Stomach (tissue), 19 donors: ENCODE measurements at places on chromosomes 7 and 10.

- no peak for DNase-seq
These were observed 571.0 kb downstream of the SH2D4B start for GRCh38 chr10:81108516-81109199.

GRCh38 chr7:143085109-143085508 lies 33.0 kb downstream of the OR6V1 start:
- DNase-seq: no peak

DNA sequence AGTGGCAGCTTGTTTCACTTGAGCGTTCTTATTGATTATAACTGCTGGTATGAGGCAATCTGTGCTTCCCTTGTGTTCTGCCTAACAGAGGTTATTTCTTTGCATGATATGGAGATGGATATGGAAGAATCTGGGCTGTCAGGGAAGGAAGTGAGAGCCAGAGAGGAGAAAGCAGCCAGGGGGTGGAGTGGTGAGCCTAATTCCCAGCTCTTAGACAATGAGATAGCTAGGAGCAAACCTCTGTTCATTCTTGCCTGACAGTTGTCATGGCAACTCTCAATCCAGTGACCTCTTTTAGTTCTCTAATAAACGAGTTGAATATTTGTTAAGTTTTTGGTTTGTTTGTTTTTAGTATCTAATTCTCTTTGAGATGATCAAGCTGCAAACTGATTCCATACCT lies 214.3 kb downstream of the NRG3 start:
- no peak for DNase-seq

- DNase-seq: peak; percentile 5
These were observed 56.7 kb downstream of the C10orf120 start for GRCh38 chr10:122642726-122643605.

GRCh38 chr10:86373828-86374227 lies 7.2 kb upstream of the GRID1 start:
- DNase-seq: no peak

- DNase-seq: no peak
These were observed 46.8 kb downstream of the CAMK2B start for GRCh38 chr7:44278451-44279161.

GRCh38 chr10:78433766-78434535 lies 400.3 kb downstream of the RPS24 start:
- peak; percentile 51 for DNase-seq

DNA sequence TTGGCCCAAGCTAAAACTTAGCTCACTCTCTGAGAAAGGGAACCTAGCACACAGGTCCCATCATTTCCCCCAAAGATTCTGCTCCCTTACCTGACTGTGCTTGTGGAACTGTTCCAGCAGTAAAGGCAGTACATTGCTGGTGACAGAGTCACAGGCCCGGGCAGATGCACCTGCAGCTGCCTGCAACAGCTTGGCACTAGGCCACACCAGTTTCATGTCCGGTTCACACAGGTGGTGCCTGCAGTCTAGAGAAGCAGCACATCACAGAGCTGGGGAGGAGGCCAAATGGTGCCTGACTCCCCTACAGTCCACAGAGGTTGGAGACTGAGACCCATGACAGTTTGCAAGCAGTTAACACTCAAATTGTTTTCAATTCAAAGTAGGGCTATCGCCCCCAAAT lies 22.2 kb downstream of the ZDHHC16 start:
- no peak for DNase-seq
